ENCODE measurements at places on chromosomes 7 and 10.

GRCh38 chr7:2638224-2638991, 6.6 kb downstream of the TTYH3 start:
- DNase-seq, result peak; percentile 87

GRCh38 chr10:97074256-97075145, 111.3 kb downstream of the SLIT1 start:
- no peak for DNase-seq

DNA sequence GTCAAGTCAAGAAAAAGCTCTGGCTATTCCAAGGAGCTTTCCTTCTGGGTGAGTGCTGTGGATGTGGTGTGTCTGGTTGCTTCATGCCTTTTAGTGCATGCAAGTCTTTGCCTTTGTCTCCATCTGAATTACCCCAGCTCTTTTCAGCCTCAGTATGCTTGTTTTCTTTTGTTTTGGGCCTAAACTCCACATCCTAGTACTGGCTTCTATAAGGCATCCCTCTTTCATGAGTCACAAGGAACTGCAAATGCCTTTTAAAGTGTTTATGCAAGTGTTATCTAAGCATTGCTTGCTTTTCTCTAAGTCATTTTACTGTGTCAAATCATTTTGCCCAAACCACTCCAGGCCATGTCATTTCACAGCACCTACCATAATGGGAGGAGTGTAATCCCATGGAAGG, 132.1 kb downstream of the PLCE1 start:
- DNase-seq, result peak; percentile 92

GRCh38 chr10:117609095-117609795, 66.7 kb downstream of the EMX2 start:
- DNase-seq, result peak; percentile 98

- peak; percentile 61 for DNase-seq
These were observed 351.9 kb downstream of the CXCL12 start for GRCh38 chr10:44033008-44033407.

- DNase-seq, result no peak
These were observed 1127.7 kb upstream of the LRRTM3 start for GRCh38 chr10:65798133-65798532.

DNA sequence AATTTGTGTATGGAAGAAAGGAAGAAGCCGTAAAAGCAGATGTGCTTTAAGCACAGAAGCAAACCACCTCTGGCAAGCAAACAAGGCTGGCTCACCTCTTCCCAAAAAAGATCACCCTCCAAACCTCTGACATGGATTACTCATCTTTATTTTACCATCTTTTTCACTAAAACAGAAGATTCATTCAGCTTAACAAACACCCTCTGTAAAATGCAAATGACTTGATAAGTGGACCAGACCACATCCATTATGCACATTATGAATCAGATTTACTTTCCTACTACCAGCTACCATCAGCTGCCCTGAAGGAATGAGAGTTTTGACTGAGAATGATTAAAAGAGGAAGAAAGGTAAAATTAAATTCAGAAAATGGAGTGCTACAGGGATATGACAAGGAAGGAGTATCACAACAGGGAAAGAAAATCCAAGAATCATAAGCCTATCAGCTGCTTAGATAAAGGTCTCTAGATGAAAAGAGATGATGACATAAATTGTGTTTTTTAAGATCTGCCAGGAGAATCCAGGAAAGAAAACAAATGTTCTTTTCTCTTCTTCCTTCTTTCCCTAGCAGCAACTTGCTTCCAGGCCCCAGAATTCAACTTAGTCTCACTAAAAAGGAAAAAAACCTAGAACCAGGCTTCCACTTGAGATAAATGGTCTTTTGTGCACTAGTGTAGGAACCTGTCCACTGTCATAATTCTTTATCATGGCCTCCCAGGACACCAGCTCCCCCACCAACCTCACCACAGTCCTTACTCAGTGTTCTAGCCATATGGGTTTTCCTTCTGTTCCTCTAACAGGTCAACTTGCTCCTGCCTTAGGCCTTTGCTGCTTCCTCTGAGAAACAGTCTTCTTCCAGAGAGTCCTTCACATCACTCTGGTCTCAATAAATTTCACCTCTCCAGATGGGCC, 47.4 kb downstream of the JAZF1 start:
- no peak for DNase-seq

DNA sequence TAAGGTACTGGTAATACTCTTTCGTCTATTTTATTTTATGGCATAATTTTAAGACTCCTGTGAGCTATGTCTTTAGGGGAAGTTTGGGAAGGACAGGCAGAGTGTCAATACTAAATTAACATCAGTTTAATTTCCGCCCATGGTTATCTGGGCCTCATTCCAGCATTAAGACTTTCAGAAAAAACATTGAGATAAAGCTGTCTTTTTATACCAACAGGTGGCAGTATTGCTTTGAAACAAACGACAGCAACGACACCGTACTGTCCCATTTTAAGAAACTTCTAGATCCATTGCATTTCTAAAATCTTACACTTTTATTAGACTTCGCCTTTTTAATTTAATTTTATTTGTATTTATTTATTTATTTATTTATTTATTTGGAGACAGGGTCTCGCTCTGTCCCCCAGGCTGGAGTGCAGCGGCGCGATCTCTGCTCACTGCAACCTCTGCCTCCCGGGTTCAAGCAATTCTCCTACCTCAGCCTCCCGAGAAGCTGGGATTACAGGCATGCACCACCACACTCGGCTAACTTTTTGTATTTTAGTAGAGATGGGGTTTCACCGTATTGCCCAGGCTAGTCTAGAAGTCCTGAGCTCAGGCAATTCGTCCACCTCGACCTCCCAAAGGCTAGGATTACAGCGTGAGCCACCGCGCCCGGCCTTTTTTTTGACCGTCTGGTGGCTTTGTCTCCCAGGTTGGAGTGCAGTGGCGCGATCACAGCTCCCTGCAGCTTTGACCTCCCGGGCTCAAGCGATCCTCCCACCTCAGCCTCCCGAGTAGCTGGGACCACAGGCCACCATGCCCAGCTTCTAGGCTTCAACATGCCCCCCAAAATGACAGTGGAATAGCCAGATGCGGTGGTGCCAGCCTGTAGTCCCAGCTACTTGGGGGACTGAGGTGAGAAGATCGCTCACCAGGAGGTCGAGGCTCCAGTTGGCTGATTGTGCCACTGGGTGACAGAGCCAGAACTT, 78.7 kb upstream of the C1GALT1 start:
- peak; percentile 65 for DNase-seq

GRCh38 chr7:43244784-43245183, 132.3 kb downstream of the HECW1 start:
- no peak for DNase-seq

- DNase-seq, result no peak
These were observed 83.9 kb upstream of the UNC5B start for GRCh38 chr10:71128311-71128980.

- no peak for DNase-seq
These were observed 29.2 kb upstream of the TNS3 start for GRCh38 chr7:47611045-47611511.

DNA sequence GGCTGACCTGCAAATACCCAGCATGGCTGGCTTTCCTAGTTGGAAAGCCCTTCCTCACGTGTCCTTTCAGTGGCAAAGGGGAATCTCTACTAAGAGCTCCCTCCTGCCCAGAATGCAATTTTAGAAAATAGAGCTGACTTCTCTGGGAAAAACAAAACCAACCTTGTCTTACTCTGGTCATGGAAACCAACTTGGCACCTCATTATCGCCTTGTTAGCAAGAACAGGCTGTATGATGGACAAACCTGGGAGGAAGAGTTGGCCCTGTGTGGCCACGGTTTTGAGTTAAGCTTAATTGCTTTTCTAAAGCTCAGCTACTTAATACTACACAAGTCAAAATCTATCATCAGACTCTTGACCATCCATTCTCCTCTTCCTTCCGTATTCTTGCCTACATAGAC, 94.1 kb upstream of the PDCD4 start:
- no peak for DNase-seq

GRCh38 chr7:101636822-101637623, 7.9 kb upstream of the MYL10 start:
- no peak for DNase-seq

- DNase-seq, result no peak
These were observed 61.3 kb upstream of the TRIL start for GRCh38 chr7:29019387-29019786.

DNA sequence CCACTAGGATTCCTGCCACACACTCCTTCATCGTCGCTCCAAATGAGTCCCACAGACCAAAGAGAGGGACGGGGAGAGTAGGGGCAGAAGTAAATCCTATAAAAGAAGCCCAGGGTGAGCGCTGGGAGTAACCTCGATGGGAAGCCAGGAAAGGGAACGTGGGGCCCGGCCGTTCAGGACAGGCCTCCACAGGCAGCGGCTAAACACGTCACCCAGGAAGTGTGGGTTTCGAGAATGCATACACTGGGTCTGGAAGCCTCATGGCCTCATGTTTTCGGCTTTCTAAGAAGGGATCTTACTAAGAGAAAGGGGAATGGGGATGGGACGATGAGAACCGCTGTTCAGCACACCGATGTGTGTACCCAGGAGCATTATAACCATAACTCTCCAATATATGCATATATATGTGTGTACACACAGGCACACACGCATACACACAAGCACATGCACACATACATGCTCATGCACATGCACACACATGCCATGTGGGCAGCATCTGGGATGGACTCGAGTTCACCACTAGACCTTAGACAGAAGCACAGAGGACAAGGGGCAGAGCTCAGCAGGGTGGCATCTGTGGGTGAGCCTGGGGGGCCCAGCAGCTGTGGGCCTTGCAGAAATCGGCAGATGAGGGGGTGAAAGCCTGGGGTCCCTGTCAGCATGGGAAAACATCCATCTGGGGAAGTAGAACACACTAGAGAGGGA, 14.8 kb upstream of the CNPY1 start:
- no peak for DNase-seq

DNA sequence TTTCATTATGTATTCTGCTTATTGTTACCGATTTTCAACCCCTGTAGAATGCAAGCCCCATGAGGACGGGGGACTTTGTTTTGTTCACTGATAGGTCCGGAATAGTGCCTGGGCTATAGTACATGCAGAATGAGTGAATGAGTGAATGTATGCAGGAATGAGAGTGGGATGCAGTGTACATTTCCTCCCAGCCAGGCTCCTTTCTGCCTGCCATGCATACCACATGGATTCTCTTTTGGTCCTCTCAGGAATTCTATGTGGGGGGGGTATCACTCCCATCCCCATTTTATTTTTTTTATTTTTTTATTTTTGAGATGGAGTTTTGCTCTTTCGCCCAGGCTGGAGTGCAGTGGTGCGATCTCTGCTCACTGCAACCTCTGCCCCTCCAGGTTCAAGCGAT, 16.7 kb downstream of the TRIM56 start:
- DNase-seq, result peak; percentile 69

DNA sequence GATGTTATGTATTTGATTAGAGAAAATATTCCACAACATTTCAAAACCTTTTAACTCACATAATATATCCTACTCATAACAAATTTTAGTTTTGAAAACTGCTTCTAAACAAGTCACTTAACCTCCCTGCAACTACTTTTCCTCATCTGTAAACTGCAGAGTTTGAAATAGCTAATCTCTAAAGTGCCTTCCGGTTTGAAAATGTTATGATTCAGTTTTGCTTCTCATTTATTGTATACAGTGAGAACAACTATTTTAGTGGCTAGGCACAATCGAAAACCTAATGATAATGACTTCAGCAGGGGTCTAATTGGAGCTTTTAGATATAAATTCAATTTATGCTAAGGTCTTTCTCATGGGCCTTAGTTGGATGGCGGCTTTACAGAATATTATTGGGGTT, 30.7 kb upstream of the TEX47 start:
- no peak for DNase-seq

DNA sequence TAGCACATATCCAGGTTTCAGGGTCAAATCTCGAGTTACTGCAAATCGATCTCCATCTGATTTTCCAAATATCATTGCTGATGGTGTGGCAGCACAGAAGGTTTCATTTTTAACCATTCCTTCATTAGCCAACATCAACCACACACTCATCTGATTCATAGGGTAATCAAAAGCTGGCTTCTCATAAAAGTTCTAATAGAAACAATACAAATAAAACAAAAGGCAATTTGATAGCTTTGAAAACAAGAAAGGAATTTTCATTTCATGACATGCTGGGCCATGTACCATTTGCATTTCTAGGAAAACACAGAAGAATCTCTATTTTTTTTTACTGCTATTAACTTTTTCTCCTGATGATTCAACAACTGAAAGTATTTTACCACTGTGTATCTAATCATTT, 147.7 kb upstream of the SLC26A5 start:
- peak; percentile 7 for DNase-seq

GRCh38 chr10:87750001-87750671, 67.9 kb downstream of the ATAD1 start:
- DNase-seq, result no peak

GRCh38 chr7:105794741-105795729, 81.4 kb downstream of the ATXN7L1 start:
- DNase-seq, result peak; percentile 34

DNA sequence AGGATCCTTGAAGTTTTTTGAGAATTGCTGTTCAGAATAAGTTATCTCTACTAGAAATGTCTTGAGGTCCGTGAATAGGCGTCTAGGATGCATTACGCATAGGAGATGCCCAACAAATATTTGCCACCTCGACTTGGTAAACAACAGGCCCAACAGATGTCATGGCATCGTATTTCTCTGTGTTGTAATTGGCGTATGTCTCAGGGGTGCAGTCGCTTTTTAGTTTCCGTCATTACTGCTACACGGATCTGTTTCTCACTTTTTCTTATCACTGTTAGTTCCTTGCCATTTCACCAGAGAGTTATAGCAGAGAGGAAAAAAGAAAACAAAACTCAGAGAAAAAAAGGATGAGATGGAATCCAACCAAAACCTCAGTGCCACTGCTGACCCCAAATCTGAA, 73.0 kb upstream of the SFMBT2 start:
- DNase-seq, result no peak

DNA sequence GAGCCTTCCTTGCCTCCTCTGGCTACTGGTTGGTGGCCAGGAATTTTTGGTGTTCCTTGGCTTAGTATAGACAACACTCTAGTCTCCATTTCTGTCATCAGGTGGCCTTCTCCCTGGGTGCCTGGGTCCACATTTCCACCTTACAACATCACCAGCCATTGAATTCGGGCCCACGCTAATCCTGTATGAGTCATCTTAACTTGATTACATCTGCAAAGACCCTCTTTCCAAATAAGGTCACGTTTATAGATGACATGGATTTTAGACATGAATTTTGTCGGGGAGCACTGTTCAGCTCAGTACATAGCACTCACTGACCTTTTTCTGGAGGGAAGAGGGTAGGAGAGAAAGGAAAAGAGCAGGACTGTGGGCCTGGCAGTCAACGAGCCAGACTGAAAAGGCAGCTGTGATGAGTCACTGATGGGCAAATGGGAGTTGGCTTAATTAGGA, 39.4 kb downstream of the MMRN2 start:
- DNase-seq, result peak; percentile 18

- peak; percentile 25 for DNase-seq
These were observed 54.8 kb upstream of the PLPP4 start for GRCh38 chr10:120402147-120402766.

DNA sequence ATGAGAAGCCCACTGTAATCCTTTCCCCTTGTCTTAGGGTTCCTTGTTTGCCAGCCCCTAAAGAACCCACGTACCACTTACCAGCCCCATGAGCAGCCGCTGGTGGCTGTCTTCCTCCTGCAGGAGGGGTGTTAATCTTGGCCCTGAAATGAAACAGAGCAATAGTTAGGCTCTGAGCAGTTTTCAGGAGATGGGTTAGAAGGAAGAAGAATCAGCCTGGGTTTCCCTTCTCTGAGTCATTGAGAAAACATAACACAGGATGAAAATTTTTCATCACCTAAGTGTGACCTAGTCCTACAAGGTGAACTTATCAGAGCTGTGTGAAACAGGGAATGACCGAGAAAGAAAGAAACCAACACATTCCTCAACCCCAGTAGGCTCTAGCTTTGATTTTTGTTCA, 90.0 kb downstream of the GSAP start:
- DNase-seq, result peak; percentile 33

All from fibroblast of skin of back (primary cell).